A172 (cell line): ENCODE measurements at places on chromosomes 1 and 21.

DNA sequence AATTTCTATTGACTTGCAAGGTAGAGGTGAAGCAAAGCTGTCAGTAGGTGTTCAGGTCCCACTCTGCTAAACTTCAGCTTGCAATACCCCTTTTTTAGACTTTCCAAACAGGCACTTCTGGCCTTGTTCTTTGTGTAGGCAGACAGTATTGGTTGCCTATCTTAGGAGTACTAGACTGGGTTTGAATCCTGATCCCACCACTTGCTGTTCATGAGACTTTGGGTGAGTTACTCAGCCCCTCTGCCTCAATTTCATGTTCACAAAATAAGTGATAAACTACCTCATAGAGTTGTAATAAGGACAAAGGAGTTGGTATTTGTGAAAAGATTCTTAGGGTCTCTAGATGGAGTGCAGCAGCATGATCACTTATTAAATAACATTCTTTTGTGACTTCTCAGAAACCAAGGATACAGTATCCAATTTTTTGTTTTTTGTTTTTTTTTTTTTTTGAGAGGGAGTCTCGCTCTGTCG is 5.2 kb downstream of the RCC1 start:
- DNase-seq: no peak

- no peak for DNase-seq
These were observed 17.8 kb upstream of the SERTAD4 start for GRCh38 chr1:210214573-210215409.

DNA sequence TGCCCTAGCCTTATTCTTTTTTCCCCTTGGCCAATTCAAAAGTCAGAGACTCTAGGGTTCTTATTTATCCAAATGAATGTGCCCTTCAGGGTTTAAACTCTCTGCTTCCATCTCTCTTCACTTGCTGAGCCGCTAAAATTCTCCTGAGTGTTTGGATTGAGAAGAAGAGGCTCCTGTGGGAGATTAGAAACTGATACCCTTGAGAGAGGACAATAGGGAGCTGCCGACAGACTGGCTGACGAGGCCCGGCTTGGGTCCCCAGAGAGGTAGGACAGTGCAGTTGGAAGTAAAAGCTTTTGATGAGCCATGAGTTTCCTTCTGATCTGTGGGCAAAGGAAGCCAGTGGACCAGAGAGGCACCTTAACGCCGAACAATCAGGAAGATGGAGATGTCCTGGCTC is 41.3 kb upstream of the UBE2U start:
- no peak for DNase-seq

- no peak for DNase-seq
These were observed 26.0 kb upstream of the RSPO1 start for GRCh38 chr1:37660664-37661063.

DNA sequence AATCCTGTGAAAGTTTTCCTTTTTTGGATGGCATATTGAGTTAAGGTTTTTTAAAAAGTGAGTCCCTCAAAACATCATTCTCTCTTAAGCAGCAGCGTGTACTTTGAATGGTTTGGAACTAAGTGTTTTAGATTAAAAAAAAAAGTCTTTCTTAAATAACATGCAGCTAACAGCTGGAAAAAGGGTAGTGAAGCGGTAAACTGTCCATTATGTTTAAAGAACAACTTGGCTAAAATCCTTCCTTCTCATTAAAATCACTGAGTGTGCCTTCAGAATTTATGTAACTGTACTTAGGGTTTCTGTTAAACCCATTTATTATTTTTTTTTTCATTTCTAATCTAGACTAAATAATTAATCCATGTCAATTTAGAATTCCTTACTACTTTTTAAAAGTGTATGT is 254.2 kb upstream of the ADAMTS5 start:
- DNase-seq: no peak

DNA sequence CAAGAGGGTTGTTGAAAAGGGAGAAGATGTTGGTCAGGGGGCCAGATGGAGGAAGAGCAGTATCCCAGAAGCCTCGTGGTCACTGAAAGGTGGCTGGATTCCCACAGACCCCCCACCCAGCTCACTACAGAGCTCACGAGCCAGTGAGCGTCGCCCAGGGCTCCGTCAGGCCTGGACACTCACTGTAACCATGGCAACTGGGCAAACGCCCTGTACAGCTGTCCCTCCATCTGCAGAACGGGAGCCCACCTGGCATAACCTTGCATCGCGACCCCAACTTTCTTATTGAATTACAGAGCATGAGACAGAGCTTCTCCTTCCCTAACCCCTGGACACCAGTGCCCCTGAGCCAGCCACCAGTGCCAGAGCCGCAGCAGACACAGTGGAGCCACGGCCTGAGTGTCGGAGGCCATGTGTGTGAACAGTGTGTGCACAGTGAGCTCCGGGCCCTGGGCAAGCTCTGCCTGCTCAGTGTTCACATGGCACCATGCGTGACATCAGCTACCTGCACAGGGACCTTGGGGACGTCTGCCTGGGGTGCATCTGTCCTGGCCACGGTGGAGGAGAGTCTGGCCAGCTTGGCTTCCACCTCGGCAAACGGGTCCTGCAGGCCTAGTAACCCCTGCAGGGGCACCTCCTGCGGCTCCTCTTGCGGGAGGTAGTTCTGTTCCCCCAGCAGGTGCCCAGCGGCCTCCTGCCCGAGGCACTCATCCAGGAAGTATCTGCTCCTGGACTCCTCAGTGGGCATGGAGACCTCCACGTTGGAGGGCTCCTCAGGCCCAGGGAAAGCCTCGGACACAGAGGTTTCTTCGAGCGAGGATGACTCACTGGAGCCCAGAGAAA is 25.9 kb upstream of the DDOST start:
- DNase-seq: no peak
